ENCODE measurements at places on chromosomes 11 and 22.
A peak's percentile ranks its signal among the peaks of the same experiment; 100 is the strongest.

DNA sequence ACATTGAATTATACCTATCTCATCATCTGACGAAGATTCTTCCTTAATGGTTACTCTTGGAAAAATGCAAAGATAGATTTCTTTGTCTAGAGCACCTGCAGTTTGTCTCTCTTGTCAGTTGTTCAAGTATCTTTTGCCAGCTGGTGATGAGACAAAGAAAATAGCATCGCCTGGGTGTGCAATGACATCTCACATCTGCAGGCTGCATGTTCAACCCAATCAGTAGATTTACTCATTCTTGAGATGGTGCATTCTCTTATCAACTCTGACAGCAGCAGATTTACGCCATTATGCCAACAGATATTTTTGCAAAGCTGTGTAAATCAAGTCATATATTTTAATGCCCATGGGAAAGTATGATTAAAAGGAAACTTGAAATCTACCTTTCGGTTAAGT lies 164.6 kb upstream of the PDGFD start:
- DNase-seq, result no peak

DNA sequence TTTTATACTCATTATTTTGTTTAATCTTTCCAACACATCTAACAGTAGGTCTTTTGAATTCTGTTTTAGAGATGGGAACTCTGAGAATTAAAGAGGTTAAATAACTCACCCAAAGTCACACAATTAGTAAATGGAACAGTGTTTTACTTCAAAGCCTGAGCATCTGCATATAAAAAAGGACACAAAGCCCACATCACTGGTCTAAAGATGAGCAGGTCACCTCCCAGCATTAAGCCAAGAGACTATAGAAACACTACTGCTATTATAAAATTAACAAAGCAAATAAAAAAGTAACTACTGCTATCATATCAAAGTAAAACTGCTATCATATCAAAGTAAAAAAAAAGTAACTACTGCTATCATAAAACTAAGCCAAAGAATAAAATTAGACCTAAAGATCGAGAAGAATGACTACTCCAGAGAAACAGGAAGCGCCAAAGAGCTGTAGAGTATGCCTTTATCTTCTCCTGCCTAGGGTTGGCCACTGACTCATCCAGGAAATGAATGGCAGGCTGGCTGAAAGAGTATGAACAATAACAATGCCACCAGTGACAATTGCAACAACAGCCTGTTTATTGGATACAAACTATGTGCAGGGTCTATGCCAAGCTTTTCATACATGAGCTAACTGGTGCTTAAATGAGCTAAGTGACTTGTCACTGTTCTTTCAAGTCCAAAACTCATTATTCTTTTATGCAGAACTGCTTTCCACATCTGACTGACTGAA lies 1153.0 kb upstream of the TENM4 start:
- DNase-seq, result no peak

DNA sequence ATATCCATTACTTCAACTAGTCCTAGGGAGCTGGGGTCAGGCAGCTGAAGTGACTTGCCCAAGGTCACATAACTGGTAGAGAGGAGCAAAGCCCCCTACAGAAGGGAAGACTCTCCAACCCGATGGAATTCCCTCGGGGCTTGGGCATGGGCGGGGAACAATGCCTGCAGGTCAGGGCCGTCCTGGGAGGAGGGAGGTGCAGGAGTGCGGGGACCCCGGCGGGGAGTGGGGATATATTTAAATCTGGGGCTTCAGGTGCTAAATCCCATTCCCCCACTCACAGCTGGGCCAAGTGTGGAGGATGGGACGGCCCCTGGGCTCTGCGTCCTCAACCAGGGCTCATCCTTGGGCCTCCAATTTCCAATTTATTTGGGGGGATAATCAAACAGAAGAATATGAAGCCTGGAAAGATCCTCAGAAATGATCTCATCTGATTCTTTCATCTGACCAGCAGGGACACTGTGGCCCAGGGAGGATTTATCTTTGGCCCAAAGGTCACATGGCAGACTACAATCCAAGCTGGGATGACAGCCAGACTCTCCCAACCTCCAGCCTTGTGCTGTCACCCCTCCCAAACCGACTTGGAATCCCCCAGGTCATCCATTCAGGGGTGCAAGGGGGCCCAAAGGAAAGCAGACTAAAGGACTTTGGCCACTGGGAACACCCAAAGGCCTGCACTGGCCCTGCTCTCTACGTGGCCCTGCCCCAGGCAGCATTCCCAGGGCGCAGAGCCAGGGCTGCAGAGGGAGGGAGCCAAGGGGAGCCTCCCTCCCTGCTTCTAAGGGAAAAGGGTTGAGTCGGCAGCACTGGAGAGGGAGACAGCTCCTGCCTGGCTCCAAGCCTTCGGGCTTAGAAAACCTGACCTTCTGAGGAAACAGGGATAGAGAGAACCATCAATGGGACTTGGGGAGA lies 8.7 kb upstream of the C1QTNF6 start:
- DNase-seq, result no peak

DNA sequence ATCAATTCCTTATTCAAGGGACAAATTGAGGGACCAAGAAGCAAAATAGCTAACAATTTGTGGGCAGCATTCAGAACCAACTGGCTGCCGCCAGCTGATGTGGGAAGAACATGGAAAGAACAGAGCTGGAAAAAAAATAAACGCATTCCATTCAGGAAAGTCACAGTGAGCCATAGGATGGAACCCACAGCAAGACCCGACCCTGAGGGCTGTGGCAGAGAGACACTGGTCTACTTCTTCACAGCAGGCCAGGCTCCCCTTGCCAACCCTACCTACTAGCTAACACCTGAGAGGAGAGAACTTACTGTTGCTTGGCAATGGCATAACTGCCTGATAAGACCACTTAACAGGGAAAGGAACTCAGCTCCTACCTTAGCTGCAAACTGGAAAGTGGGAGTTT lies 123.5 kb upstream of the APOA1 start:
- no peak for DNase-seq

DNA sequence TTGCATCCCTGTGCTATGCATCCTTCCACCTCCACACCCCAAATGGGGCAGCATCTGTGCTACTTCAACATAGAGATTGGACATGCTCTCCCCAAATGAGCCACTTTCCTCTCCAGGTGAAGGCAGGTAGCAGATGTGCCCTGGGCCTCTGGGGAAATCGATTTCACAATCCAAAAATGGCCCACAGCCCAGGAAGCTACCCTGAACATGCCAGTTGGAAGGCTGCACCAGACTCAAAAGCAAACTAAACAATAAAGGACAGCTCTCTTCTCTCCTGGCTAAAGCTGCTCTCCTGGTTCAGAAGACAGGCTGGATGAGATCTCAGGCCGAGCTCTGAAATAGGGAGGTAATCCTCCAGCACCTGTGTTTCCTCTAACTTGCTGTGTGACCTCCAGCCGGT lies 19.7 kb downstream of the ISX start:
- DNase-seq, result no peak

DNA sequence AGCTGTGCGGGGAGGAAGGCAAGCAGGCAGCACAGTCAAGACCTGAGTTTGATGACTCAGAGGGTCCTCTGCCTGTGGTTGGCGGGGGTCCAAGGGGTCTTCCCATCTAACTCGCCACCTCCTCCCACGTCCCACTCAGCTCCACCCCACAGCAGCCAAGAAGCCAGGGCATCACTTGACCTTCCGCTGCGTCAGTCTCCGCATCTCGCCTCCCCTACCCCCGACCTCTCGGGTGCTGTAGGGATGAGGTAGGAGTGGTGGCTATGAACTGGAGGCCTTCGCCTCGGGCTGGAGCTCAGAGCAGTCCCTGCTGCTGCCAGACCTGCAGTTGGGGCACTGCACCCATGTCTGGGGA lies 90.6 kb downstream of the CDKN1C start:
- no peak for DNase-seq

DNA sequence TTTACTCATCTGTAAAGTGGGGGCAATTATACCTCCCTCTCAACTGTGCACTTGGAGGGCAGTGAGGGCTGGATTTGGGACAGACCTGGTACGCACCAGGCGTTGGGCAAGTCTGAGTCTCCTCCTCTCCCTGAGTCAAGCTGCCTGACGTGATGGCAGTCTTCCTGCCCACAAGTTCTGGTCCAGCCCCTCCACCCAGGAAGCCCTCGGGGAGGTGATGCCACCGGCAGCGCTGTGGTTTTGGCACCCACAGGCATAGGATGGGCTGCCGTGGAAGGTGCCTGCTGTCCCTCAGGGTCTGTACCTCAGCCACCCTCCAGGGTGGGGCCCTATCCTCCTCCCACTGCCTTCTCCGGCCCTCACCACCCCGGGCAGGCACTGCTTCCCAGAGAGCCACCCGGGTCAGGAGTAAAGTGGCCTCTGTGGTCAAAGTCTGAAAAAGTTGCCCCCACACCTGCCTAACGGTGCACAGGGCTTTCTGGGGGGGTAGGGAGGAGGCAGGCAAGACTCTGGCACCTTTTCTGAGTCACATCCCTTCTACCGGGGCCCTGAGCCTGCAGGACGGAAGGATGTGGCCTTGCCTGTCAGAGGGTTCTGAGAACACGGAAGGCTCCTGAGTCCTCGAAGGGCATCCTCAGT lies 6.5 kb upstream of the APOBEC3H start:
- no peak for DNase-seq

DNA sequence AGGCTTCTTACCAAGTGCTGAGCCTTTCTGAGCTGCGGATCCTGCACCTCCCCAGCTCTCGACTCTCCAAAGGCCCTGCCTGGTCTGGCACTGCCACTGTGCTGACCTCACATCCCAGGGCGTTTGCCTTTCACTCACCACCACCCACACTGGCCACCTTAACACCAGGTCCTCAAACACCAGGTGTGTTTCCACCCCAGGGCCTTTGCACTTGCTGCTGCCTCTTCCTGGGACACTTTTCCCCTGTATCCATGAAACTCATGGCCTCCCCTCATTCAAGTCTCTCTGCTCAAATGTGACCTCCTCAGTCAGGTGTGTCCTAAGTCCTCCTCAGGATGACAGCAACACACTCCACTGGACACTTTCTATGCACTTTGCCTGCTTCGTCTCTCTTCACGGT lies 51.4 kb upstream of the ANO1 start:
- no peak for DNase-seq

GRCh38 chr11:91081440-91082043 lies 858.7 kb upstream of the CHORDC1 start:
- DNase-seq, result peak; percentile 84

DNA sequence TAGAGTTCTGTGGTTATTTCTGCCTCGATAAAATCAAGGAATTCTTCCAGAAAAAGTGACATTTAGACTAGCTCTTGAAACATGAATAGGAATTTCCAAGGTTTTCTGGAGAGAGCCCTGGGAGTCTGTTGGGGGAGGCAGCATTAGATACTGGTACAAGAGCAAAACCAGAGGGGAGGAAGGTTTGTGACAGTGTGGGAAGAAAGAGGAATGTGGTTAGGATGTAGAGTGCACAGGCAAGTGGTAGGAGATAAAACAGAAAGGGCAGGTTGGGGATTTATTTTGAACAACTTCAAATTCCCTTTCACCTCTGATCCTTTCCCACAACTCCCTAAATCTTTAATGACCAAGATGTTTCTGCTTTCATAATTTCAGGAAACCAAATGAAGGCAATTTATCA lies 588.4 kb downstream of the METTL15 start:
- no peak for DNase-seq

GRCh38 chr22:30290342-30291057 lies 1.2 kb upstream of the CASTOR1 start:
- DNase-seq, result no peak

DNA sequence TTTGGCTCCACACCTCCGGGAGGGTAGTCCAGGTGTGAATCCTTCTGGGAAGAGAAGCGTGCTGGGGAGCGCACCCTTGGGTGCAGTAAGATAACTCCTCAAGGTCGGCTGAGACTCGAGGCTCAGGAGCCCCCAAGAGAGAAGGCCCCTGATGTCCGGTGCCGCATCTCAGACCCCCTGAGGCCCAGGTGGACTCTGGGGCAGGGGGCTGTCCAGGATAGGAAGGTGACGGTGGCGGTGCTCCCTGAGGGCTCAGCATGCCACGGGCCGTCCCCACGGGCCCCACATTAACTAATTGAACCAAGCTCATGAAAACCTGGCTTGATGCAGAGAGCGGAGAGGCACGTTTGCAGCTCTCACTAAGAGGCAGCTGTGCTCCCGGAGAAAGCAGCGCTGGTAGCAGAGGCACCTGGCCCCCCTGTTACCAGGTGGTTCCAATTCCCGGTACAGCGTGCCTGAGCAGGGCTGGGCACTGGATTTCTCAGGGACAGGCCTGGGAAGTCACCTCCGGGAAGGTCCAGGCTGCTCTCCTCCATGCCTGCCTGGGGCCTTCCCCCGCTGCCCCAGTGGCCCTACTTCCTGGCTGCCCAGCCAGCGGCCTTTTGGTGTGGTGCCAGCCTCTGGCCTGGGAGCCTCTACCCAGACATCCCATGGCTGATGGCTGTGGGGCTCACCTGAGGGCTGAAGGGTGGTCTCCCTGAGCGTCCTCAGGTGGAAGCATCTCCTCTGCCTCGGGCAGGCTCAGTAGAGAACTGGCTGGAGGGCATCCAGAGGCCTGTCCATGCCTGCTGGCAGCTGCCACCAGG lies 1.1 kb downstream of the KCNQ1 start:
- DNase-seq, result no peak

DNA sequence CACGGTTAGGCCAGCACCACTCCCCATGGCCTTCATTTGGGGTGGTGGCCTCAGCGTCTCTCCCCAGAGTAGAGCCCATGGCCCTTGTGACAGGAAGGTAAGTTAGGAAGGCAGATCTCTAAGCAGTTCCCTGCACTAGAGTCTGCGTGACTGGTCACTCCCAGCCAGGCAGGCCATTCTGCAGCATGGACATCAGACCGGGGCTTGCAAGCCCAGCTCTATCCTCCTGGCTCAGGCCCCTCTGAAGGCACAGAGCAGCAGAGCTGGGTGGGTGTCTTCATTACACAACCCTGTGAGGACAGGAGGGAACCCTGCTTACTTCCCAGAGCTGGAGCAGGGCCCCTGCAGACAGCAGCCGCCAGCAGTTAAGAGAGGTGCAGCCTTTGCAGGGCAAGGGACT lies 77.3 kb downstream of the PIWIL3 start:
- no peak for DNase-seq

DNA sequence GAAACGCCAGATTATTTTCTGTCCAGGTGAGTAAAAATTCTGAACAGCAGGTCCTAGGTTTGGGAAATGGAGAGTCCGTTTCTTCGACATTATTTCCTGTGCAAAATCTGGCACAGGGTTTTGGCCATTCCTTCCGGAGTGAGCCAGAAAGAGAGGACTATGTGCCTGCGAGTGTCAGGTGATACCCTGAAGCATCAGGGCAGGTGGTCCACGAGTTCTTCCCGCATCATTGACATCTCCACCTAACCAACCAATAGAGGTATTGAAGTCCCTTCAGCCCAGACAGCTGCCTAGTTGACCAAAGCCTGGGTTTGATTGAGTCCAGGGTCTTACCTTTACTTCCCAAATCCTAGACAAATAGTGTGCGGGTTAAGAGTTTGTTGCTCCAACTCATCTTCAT lies 808 bp downstream of the SNAP29 start:
- DNase-seq, result no peak

- DNase-seq, result no peak
Observed at GRCh38 chr11:8256271-8257002, 7.2 kb downstream of the LMO1 start.

GRCh38 chr11:8839957-8840945 lies 70.7 kb upstream of the AKIP1 start:
- DNase-seq, result no peak

Measured in forelimb muscle (tissue), 1 donor.